Mesenteric fat pad (tissue), 1 donor: ENCODE measurements at places on chromosomes 7 and 10. TPM values are rescaled to one million over a fixed set of nuclear protein-coding genes. Genes with fewer than 3 reads are reported as not detected.

Gene TMEM178B
- 0.74 TPM for total RNA-seq

Gene ACHE
- total RNA-seq: 1.9 TPM

Gene RGR
- total RNA-seq: not detected

Gene NKX2-3
- 2.8 TPM for total RNA-seq

Gene DBNL
- total RNA-seq: 99.0 TPM

- no peak for DNase-seq
Measured at GRCh38 chr10:12521423-12521822, 172.1 kb downstream of the CAMK1D start.

DNA sequence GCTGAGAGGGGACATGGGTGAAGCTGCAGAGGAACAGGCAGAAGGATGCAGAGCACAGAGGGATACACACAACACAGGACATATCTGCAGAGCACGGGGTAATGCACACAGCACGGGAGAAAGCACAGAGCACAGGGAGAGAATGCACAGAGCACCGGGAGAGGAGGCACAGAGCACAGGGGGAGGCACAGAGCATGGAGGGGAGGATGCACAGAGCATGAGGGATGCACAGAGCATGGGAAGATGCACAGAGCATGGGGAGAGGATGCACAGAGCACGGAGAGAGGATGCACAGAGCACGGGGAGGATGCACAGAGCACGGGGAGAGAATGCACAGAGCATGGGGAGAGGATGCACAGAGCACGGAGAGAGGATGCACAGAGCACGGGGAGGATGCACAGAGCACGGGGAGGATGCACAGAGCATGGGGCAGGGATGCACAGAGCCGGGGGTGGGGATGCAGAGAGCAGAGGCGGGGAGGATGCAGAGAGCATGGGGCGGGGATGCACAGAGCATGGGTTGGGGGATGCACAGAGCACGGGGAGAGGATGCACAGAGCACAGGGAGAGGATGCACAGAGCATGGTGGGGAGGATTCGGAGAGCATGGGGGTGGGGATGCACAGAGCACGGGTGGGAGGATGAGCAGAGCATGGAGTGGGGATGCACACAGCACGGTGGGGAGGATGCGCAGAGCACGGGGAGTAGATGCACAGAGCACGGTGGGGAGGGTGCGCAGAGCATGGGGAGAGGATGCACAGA, 230.0 kb downstream of the ADAM12 start:
- no peak for DNase-seq

- no peak for DNase-seq
Measured at GRCh38 chr10:121510201-121510771, 88.0 kb downstream of the FGFR2 start.

DNA sequence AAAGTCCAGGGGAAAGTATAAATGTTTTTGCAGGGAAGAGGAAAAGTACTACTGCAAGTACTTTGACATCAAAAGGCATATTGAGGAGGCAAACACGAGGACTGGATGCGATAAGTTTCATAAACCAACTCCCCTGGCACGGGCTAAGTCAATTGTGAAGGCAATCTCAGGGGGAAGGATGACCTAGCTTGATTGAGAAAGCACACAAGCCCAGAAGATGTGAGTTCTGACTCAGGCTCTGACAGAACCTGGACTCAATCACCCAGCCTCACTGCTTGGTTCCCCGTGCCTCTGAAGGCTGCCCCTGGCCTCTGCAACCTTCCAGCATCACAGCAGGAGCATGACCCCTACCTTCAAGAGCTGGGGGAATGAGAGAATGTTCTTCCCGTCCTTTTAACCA, 93.2 kb upstream of the ZNF438 start:
- DNase-seq: no peak

DNA sequence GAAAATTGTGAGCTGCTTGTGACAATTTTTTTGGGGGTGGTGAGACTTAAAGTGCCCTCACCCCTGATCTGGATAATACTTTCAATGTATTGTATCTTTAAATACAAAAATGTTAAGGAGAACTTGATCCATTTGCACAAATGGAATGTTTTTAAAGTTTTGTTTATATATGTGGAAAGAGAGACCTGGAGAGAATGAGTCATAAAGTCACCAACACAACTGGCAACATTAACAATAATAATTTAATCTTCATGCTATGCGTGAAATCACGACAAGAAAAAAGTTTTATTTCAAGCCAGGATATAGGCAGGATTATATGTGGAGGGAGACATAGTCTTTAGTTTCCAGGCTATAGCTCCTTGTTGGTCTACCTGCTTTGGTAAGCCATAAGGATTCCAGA, 537.5 kb downstream of the GPAM start:
- no peak for DNase-seq

GRCh38 chr10:97080051-97080776, 105.5 kb downstream of the SLIT1 start:
- no peak for DNase-seq

GRCh38 chr10:78589687-78590086, 479.1 kb upstream of the ZMIZ1 start:
- no peak for DNase-seq

GRCh38 chr7:95209276-95209675, 115.1 kb downstream of the PON1 start:
- no peak for DNase-seq

DNA sequence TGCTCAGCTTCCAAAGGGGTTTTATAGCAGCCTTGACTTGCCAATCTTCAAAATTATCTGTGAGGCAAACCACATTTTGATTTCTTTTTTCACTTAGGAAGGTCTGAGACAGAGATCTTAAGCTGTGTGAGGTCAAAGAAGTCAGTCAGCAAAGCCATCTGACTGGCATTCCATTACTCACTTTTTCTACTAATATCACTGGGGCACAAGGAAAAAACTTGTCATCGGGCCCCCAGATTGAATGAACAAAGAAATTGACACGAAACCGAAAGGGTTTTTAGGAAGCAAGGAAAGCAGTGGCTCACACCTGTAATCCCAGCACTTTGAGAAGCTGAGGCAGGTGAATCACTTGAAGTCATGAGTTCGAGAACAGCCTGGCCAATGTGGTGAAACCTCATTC, 78.5 kb upstream of the FRMD4A start:
- no peak for DNase-seq

- DNase-seq: peak; percentile 53
Measured at GRCh38 chr10:48607356-48608278, 2.7 kb upstream of the ARHGAP22 start.

GRCh38 chr10:62231371-62231770, 37.3 kb downstream of the RTKN2 start:
- no peak for DNase-seq

- DNase-seq: no peak
Measured at GRCh38 chr7:37438906-37439652, 9.6 kb downstream of the ELMO1 start.

DNA sequence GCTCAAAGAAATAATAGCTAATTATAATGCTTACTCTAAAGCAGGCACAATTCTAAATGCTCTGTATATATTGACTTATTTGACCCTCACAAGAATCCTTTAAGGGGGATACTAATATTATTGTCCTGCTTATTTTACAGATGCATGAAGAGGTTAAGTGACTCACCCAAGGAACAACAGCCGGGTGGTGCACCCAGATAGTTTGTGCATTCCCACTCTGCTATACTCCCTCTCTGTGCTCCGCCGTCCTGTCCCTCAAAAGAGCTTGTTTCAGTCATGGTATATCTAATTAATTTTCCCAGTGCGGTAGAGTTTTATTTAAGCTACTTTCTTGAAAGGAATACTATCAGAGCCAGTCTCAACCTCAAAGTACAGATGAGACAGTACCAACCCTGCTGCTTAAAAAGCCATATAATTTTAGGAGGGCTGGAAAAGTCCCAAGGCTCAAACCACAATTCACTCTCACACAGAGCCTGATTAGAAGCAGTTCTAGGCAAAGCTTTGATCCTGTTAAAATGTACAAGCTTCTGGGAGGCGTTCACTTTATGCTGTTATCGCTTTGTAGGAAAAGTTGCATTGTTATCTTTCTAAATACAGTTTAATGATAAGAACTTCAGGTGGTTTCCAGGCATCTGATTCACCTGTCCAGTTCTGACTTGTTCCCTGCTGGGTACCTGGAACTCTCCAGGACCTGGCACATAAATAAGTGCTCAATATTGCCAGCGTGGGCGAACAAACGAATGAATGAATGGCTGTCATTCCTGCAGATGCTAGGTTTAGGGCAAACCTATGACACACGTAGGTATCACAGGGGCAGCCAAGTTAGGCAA, 261.5 kb upstream of the KLF14 start:
- DNase-seq: no peak

- DNase-seq: no peak
Measured at GRCh38 chr10:77176232-77176631, 461.4 kb downstream of the KCNMA1 start.

- peak; percentile 68 for DNase-seq
Measured at GRCh38 chr10:79387466-79387973, 40.3 kb downstream of the PPIF start.

GRCh38 chr10:3668276-3668965, 116.6 kb downstream of the KLF6 start:
- no peak for DNase-seq

- no peak for DNase-seq
Measured at GRCh38 chr10:48187713-48188485, 86.6 kb downstream of the FRMPD2 start.

DNA sequence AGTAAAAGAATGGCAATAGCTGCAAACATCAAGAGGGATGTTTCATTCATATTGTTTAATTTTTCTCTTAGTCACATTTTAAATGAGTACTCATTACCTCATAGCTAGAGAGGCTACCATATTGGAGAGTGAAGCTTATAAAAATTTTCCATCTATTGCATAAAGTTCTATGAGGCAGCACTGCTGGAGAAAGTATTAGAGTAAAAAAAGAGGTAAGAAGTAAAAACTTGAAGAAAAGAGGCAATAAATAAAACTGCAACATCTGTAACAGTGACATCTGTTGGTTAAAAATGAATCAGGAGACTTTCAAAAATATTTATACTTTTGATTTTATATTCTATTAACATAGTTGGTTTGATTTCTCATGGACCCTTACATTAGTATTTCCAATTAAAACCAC, 284.5 kb upstream of the SEMA3D start:
- no peak for DNase-seq

GRCh38 chr7:110246118-110246517, 844.8 kb upstream of the LRRN3 start:
- DNase-seq: no peak
